ENCODE measurements at places on chromosomes 13 and 19.

DNA sequence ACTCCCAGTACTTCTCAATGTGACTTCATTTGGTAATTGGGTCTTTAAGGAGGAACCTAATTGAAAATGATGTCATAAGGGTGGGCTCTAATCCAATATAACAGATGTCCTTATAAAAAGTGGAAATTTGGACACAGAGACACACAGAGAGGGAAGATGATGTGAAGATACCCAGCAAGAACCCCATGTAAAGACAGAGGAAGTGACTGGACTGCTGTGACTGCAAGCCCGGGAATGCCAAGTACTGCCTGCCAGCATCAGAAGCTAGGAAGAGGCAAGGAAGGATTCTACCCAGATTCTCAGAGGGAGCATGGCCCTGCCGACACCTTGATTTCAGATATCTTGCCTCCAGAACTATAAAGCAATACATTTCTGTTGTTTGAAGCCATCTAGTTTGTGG lies 239.3 kb downstream of the KCTD12 start:
- no peak for DNase-seq

- DNase-seq = no peak
Measured at GRCh38 chr13:72622546-72622945, 104.9 kb downstream of the MZT1 start.

DNA sequence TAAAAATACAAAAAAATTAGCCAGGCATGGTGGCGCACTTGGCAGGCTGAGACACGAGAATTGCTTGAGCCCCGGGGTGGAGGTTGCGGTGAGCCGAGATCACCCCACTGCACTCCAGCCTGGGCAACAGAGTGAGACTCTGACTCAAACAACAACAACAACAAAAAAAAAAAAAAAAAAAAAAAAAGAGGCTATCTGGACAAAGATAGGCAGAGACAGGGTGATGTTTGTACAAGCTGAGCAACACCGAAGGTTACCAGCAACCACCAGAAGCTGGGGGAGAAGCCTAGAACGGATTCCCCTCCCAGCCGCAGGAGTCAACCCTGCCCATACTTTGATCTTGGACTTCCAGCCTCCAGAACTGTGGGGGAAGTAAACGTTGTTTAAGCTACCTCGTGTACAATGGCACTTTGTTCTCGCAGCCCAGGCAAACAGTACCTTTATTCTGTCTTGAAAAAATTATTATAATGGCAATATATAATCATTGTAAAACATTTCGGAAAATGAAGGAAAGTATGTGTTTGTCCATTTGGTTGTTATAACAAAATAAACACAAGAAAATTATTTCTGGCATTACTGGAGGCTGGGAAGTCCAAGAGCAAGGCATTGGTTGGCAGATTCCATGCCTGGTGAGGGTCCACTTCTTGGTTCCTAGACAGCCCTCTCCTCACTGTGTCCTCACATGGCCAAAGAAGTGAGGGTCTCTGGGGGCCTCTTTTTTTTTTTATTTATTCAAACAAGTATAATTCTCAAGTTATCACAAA lies 39.8 kb upstream of the LATS2 start:
- no peak for DNase-seq

- DNase-seq = no peak
Measured at GRCh38 chr13:81488021-81488420, 1147.1 kb upstream of the SPRY2 start.

DNA sequence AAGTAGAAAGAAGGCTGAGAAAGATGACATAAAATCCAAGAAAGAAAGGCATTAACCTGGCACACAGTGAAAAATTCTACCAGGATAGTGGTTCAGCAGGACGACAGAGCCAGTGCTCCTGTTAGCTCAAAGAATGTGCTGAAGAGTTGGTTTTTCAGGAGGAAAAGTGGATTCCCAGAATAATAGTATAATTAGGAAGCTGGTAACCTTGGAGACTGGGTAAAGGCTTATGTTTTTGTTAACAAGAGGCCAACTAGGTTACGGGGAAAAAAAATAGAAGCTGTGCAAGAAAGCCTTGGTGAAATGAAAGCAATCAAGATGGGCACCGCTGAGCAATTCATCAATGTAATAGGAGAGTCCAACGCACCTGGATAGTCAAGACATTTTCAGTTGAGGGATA lies 54.7 kb downstream of the SLC15A1 start:
- DNase-seq = no peak

GRCh38 chr13:112136095-112136494 lies 69.1 kb downstream of the SOX1 start:
- no peak for DNase-seq

DNA sequence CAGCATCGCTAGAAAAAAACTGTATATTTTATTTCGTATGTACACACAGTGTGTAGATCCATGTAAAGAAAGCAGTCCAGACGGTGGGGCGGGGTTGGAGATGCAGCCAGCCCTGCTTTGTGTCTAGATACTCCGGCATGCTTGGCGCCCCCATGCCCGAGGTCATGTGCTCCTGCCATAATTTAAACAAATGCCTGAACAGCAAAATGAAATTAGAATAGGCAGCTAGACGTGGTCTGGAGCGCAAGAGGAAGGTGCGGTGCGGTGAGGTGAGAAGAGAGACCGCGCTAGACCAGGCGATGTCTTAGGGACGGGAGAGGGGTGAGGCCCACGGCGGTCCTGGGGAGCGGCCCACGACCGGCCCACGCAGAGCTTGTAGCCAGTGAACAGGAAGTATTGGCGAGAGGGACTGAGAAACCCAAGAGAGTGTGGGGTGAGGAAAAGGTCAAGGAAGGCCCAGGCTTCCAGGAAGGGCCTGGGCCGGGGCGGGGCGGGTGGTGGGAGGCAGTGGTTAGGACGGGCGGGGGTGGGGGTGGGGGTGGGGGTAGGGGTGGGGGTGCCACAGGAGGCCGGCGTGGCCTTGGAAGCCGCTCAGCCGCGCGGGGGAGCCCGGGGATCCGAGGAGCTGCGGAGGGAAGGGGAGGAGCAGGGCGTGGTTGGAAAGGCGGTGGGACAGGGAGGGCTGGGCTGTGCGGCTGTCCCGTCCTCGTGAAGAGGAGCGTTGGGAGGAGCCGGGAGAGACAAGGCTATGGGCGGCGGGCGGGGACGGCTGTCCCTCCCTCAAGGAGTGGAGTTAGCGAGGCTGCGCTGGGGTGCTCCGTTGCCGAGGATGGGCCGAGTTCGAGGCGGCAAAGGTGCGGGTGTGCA lies 254.7 kb upstream of the SGCG start:
- no peak for DNase-seq

DNA sequence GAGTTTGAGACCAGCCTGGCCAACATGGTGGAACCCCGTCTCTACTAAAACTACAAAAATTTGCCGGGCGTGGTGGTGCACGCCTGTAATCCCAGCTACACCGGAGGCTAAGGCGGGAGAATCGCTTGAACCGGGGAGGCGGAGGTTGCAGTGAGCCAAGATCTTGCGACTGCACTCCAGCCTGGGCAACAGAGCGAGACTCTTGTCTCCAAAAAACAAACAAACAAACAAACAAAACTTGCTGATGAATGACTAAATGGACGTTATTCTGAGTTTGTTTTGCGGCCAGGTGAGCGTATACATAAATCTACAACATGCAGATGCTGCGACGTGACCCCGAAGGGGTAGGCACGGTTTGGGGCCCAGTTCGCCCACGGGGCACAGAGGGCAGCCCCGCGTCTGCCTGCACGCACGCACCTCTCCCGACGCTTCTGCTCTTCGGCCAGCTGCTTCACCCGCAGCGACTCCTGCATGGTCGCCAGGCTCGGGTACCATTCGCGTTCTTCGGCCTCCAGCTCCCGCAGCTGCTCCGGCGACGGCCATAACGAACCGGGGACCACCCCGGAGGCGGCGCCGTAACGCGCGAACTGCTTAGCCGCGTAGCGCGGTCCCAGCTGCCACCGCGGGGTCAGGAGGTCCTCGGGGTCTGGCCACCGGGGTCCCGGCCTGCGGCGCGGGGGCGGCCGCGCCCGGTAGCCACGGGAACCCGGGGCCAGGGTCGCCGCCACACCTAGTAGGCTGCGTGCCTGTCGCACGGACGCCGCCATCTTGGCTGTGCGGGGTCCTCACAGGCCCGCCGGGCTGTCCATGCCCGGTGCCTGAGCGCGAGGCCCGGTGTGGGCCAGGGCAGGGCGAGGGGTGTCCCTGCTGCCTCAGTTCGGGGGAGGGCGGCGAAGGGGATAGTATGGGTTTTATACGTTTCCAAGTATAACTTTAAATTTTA lies at the start of gene GADD45GIP1:
Gene GADD45GIP1 (minus strand): TSS at position 778 of the 943 bp plus-strand sequence. CDS start 11 bp downstream, at position 767.
- peak; percentile 59 for DNase-seq

GRCh38 chr19:13757805-13758772 lies 6.2 kb upstream of the MRI1 start:
- no peak for DNase-seq

DNA sequence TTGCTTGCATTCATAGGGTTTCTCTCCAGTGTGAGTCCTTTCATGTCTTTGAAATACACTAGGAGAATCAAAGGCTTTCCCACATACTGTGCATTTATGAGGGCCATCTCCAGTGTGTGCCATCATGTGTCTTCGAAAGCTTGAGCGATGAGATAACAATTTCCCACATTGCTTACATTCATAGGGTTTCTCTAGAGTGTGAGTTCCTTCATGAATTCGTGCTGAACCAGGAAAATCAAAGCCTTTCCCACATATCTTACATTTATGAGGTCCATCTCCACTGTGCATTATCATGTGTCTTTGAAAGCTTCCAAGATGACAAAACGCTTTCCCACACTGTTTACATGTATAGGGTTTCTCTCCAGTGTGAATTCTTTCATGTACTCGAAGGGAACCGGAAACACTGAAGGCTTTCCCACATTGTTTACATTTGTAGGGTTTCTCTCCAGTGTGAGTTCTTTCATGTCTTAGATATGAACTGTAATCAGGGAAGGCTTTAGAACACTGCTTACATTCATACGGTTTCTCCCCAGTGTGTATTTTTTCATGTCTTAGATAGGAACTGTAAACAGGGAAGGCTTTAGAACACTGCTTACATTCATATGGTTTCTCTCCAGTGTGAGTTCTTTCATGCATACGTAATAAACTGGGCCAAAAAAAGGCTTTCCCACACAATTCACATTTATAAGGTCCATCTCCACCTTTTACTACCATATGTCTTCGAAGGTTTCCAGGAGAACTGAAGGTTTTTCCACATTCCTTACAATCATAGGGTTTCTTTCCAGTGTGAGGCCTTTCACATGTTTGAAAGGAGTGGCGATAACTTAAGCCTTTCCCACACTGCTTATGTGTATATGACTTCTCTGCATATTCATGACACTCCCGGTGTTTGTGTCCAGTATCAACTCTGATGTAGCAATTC lies 21.4 kb downstream of the ZNF44 start:
- DNase-seq = no peak

GRCh38 chr19:33684538-33685232 lies 62.9 kb downstream of the CHST8 start:
- DNase-seq = no peak

- no peak for DNase-seq
Measured at GRCh38 chr19:3544742-3545668, 6.0 kb downstream of the TEKTIP1 start.

DNA sequence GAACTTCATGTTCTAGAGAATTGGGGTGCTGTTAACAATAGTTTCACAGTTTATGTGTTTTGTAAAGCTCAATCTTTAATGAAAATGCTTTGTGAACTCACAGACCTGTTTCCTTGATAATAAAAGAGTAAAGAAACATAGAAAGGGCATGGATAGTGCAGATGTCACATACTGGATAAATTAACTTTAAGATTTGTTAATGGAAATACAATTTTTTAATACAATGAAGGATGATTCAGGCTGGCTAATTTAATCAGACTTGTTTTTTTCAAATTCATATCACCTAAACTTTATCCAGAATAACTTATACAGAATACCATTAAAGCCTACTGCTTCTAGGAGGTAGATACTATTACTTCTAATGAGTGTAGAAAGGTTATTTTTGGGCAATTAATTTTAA lies 1033.5 kb upstream of the SLC10A2 start:
- DNase-seq = no peak

DNA sequence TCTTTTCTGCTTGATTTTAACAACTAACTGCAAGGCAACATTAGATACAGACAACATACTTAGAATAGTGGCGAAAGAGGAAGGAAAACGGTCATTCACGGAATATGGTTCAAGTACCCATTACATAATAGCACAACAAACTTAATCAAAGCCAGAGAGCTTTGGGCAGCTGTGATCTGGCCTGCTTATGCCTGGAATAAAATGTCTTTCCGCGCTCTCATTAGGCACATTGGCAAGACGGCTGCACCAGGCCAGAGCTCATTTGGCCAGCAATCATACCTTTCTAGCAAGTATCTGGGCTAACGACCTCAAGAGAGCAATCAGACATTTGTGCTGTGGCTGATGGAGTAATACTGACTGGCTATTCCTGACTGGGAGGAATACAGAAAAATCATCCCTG lies 112.8 kb downstream of the NALCN start:
- DNase-seq = no peak

- DNase-seq = no peak
Measured at GRCh38 chr13:82412749-82413148, 1469.5 kb downstream of the SLITRK1 start.

GRCh38 chr13:77537289-77537919 lies 1.9 kb downstream of the SCEL start:
- DNase-seq = no peak

- no peak for DNase-seq
Measured at GRCh38 chr13:99046851-99047250, 69.0 kb upstream of the DOCK9 start.

GRCh38 chr13:20550799-20551198 lies 16.2 kb upstream of the IFT88 start:
- no peak for DNase-seq

- DNase-seq = no peak
Measured at GRCh38 chr13:112683581-112683980, 6.3 kb upstream of the ATP11A start.

DNA sequence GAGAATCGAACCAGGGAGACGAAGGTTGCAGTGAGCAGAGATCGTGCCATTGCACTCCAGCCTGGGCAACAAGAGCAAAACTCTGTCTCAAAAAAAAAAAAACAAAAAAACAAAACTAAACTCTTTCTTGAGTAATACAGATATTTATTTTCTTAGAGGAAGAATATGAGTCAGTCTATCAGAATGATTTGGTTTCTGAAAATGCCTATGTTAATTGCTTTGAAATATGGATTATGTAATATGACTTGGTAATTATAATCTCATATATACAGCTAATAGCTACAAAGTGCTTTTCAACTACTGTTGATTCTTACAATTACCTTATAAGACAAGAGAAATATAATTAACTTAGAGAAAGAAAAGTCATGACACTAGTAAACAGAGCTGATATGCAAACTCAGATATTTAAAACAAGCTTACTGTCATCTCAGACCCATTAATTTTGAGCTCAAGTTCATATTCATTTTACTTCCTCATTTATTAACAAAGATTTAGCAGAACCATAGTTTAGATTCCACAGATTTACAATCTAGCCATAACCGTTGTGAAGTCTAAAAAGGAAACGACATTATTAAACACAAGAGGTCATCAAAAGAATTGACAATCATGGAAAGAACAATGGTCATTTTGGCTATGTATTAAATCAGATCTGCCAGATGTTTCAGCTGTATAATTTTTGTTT lies 88.0 kb downstream of the TBC1D4 start:
- DNase-seq = no peak

DNA sequence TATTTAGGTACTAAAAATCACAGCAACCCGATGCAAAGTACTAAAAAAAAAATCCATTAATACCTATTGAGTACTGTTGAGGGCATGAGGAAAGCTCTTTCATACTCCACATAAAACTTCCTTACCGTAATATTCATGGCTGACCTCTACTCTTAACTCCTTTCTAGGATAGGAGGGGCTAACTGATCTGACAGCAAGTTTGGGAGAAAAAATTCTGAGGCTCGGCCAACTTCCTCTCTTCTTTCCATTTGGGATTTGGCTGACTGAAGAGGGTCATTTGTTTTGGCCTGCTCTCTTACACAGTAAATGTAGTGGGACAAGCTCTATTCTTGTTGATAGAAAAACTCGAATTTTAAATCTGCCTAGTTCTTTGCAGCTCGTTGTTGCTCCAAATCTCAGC lies 9.4 kb upstream of the USPL1 start:
- DNase-seq = no peak

All from brain microvascular endothelial cell (primary cell).